ENCODE measurements at places on chromosomes 16 and 17.

GRCh38 chr17:21171970-21172510 is 41.9 kb downstream of the TMEM11 start:
- DNase-seq: no peak

GRCh38 chr17:869567-870525 is 87.7 kb downstream of the MRM3 start:
- no peak for DNase-seq

GRCh38 chr17:80060644-80061043 is 24.2 kb downstream of the CCDC40 start:
- DNase-seq: no peak

- DNase-seq: no peak
Observed at GRCh38 chr16:69031877-69032301, 73.6 kb upstream of the HAS3 start.

GRCh38 chr17:82668631-82669099 is 20.4 kb upstream of the WDR45B start:
- peak; percentile 3 for DNase-seq

DNA sequence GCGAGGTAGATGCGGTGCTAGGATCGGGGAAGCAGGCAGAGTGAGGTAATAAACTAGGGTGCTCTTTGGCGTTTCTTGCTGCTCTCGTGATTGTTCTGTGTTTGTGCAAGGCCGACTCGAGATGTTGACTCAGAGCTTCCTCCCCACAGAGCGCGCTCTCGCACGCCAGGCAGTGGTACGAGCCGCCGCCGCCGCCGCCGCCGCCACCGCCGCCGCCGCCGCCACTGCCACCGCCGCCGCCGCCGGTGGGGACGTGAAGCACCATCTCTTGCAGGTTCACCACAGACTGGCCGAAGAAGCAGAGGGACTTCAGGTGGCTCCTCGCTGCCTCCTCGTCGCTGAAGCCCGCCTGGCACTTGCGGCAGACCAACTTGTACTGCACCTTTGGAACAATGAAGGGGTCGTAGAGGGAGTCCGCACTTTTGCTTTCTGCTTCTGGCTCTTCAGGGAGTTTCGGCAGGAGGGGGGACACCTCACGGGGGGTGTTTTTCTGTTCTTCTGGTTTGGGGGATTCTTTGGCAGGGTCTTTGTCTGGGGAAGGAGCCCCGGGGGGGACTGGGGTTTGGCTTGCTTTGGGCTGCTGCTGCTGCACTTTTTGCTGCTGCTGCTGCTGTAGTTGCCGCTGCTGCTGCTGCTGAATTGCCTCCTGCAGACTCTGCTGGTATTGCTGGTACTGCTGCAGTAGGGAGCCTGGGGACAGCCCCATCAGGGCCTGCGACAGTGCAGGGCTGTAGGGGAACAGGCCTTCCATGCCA is 260.2 kb downstream of the ZFHX3 start:
- DNase-seq: peak; percentile 51

- DNase-seq: no peak
Observed at GRCh38 chr17:51346218-51346982, 86.1 kb downstream of the UTP18 start.

- no peak for DNase-seq
Observed at GRCh38 chr17:31225831-31226230, 71.2 kb downstream of the OMG start.

- no peak for DNase-seq
Observed at GRCh38 chr16:75727221-75727620, 931 bp upstream of the CPHXL start.

- no peak for DNase-seq
Observed at GRCh38 chr16:4886151-4886550, 38.9 kb downstream of the UBN1 start.

DNA sequence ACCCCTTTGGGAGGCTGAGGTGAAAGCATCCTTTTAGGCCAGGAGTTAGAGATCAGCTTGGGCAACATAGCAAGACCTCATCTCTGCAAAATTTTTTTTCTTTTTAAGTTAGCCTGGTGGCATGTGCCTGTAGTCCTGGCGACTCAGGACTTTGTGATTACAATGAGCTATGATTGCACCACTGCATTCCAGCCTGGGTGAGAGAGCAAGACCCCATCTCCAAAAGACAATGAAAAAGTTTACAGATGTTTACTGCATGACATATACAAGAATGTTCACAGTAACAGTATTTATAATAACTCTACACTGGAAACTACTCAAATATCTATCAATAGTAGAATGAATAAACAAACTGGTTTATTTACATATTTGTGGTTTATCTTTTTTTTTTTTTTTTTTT is 33.1 kb upstream of the CCL22 start:
- DNase-seq: no peak

GRCh38 chr17:55452139-55452790 is 30.6 kb upstream of the MMD start:
- DNase-seq: no peak

DNA sequence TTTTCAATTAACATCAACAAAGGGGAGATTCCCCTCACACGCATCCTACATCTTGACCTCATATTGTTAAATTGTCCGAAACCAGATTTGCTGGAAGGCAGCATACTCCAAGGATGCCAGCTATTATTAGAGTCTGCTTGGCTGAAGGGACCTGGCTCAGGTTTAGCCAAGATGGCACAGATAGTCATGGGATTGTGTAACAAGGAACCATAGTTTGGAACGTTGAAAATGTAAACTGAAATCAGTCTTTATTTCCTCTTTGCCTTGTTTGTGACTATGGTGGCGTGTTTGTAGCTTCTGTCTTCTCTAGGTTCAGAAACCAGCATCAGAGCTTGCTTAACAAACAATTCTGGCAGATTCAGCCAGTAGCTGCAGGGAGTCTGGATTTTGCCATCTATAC is 5.9 kb downstream of the ARSG start:
- DNase-seq: no peak

DNA sequence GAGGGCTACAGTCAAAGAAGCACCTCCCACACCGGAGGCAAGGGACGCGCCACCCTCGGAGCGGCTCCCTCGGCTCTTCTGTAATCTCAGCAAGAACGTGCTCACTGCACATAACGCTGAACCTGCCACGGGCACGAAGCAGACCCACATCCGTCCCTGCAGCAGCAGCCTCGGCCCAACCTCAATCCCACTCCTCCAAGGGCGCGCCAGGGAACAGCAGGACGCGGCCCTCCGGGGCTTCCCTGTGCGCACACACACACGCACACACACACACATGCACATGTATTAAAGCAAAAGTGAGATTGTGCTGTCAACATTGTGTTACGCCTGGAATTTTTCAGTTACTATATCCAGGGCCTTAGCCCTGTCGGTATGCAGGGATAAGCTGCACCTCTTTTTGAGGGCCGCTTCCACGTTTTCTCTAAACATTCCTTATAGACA is 54.0 kb downstream of the TBC1D16 start:
- DNase-seq: no peak

DNA sequence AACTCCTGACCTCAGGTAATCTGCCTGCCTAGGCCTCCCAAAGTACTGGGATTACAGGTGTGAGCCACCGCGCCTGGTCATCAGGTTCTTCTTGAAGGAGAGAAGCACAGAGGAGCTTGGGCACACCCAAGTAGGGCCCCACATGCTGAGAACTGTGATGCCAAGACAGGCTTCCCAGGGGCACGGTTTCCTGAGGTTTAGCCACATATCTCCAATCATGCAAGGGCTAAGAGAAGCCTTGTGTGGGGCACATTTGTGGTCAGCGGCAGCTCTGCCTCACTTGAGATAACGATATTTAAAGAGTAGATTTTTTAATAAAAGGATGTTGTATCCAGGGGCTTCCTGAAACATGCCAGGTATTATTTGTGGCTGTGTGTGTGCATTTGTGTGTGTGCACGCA is 46.9 kb downstream of the CUEDC1 start:
- no peak for DNase-seq

GRCh38 chr17:81891303-81891552 is 158 bp downstream of the ALYREF start:
- no peak for DNase-seq

GRCh38 chr16:65280845-65281512 is 159.1 kb upstream of the CDH11 start:
- no peak for DNase-seq

GRCh38 chr16:54696522-54696921 is 234.1 kb upstream of the IRX5 start:
- DNase-seq: no peak

DNA sequence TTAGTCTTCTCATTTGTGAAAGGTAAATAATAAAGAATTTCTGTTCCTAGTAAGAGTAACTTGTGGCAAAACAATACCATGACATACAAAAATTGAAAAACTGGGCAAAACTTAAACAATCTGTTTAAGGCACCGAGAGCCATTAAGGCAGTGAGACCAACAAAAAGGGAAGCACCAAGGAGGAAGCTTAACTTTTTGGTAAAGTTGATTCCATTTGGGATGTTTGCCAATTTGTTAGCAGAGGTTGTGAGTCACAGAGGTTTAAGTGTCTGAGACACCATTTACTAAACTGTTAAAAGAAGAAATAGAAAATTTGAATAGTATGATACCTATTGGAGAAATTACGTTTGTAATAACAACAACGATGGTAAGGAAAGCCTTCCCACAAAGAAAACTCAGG is 4.9 kb downstream of the SLC35G3 start:
- DNase-seq: no peak

DNA sequence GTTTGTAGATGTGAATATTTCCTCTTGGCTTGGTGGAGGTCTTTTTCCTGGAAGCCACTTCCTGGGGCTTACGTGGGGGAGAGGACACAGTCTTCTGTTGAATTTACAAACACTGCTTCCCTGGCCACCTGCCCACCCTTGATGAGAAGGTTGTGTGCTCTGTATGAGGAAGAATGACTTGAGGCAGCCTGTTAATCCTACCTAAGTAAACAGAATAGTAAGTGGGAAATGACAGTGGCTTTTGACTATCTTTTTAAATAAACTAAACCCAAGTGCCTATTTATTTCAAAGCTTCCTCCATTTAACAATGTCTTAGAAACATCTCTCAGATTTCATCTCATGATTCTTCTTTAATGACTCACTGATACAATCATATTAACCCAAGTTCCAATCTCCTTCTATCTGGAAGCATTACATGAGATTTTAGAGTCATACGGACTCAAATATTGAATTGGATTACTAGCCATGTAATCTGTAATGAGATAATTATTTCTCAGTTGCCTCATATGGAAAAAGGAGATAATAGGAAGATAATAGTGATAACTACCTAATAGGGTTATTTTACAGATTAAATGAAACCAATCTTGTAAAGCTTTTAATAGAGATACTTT is 96.6 kb upstream of the SMIM36 start:
- DNase-seq: no peak

- no peak for DNase-seq
Observed at GRCh38 chr16:63789603-63790002, 1332.3 kb downstream of the CDH11 start.

- no peak for DNase-seq
Observed at GRCh38 chr17:27986805-27987684, 55.4 kb upstream of the NLK start.

GRCh38 chr16:84648595-84649510 is 542 bp downstream of the KLHL36 start:
- DNase-seq: peak; percentile 28

DNA sequence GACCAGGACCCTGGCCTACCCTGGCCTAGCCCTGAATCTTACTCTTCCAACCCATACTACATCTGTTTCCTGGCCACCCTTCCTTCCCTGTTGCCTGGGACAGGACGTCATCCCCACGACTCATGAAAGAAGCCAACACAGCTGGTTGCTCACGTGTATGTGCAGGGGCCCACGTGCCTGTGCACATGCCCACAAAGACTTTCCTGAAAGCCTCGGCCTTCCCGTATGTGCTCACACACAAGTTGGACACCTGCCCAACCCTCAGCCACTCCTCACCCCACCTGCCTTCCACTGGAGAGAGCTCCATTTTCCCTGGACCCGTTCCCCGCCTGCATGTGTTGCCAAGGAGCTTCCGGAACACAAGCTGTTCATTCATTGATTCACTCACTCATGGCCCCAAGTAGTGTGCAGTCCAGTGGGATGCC is 7.0 kb downstream of the PLXDC1 start:
- no peak for DNase-seq

- no peak for DNase-seq
Observed at GRCh38 chr17:45573924-45574770, 83.6 kb upstream of the PLEKHM1 start.

GRCh38 chr17:35315283-35315682 is 58.1 kb downstream of the SLFN11 start:
- no peak for DNase-seq

- no peak for DNase-seq
Observed at GRCh38 chr16:31009894-31010584, 399 bp downstream of the STX1B start.

DNA sequence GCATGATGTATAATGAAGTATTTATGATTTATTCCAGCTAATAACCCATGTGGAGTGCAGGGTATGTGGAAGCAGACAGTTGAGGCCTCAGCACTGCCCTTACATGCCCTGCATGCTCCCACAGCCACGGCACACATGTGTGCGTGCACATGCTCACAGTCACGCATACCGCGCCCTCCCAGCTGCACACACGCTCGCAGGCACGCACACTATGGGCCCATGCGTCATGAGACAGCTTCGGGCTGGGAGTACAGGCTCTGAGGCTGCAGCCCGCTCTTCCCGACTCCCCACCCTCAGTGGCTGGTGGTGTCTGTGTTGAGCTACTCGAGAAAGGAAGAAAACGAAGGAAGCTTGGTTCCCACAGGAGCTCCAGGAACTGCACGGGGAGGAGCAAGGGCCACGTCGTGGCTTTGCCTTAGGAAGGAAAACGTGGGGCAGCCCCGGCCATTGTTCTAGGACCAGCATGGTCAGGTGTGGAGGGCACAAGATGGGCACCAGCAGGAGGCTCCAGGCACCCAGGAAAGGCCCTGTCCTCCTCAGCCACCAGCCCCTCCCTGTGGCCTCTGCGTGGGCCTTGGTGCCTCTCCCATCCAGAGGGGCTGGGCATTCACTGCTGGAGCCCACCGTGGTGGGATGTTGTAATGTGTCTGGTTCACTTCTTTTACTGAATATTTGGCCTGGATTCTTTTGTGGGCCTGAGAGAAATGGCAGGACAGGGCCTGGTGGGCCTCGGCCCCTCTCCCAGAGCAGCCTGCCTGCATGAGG is 27.5 kb upstream of the CDH15 start:
- no peak for DNase-seq

- DNase-seq: no peak
Observed at GRCh38 chr16:363766-364490, 6.4 kb downstream of the MRPL28 start.

- peak; percentile 37 for DNase-seq
Observed at GRCh38 chr17:32111141-32111771, 31.0 kb upstream of the RHOT1 start.

DNA sequence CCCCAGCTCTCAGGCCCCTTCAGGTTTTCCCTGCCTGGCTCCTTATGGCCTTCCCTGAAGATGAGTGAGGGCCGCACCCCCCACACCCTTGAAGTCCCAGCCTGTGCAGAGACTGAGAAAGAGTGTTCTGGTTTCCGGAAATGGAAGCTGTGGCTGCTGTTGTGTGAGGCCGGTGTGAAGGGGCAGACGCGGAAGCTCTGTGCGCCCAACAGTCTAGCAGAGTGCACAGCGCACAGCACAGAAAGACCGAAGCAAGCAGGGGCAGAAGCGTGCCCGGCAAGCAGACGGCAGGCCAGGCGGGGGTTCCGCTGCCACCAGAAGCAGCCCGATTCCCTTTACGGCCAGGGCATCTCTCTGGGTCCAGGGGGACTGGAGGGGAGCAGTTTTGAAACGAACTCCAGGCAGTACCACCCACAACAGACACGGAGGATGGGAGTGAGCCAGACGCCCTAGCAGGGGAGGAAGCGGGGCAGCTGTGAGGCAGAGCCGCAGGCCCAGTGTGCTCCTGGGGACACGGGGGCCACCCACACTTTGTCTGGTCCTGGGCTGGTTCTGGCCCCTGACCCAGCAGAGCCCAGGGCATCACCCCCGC is 16.7 kb downstream of the TPSG1 start:
- peak; percentile 2 for DNase-seq

GRCh38 chr16:27568077-27568476 is 18.1 kb downstream of the KATNIP start:
- no peak for DNase-seq
